ENCODE measurements at places on chromosomes 11 and 22. TPM values are rescaled to one million over a fixed set of nuclear protein-coding genes. Genes with fewer than 3 reads are reported as not detected.

- peaks cover 9% of the 10 kb centered on the region for H3K36me3 ChIP-seq
- H3K27ac ChIP-seq, result peak overlapping the region; percentile 100
- no peaks in the 10 kb centered on the region for H3K27me3 ChIP-seq
- H3K4me3 ChIP-seq, result peak overlapping the region; percentile 99
- DNase-seq, result peak; percentile 91
Observed at GRCh38 chr11:66335531-66336233, 552 bp downstream of the RIN1 start.

Gene RIMBP3B
- total RNA-seq, result 0.67 TPM

GRCh38 chr22:39459681-39460080, 2.9 kb downstream of the MGAT3 start:
- DNase-seq, result no peak
- H3K4me3 ChIP-seq, result no peak overlapping the region
- H3K4me1 ChIP-seq, result peaks cover 19% of the 10 kb centered on the region
- no peaks in the 10 kb centered on the region for H3K36me3 ChIP-seq

DNA sequence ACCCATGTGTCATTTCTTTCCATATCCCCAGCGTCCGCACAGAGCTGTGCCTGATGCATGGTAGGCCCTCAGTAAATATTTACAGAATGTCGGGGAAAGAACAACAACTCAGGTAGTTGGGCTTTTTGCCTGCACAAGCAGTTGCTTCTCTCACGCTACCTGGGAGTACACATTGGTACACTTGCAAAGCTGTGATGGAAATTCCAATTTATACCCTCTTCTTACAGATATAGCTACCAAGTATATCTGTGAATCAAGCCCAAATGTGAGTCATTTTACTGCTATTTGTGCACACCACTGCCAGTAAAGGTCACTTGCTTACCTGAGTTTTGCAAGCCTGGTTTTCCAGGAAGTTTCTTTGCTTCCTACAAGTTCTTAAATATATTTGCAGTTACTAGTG, 333.0 kb upstream of the NARS2 start:
- no peak overlapping the region for H3K4me3 ChIP-seq
- H3K27ac ChIP-seq, result no peak overlapping the region
- no peaks in the 10 kb centered on the region for H3K27me3 ChIP-seq
- H3K4me1 ChIP-seq, result peaks cover 5% of the 10 kb centered on the region
- DNase-seq, result no peak

Gene SLC5A1
- total RNA-seq, result not detected
